ENCODE measurements at places on chromosomes 6 and 20. TPM values are rescaled to one million over a fixed set of nuclear protein-coding genes. Genes with fewer than 3 reads are reported as not detected.

- DNase-seq: no peak
Measured at GRCh38 chr6:104396077-104396476, 463.6 kb downstream of the HACE1 start.

DNA sequence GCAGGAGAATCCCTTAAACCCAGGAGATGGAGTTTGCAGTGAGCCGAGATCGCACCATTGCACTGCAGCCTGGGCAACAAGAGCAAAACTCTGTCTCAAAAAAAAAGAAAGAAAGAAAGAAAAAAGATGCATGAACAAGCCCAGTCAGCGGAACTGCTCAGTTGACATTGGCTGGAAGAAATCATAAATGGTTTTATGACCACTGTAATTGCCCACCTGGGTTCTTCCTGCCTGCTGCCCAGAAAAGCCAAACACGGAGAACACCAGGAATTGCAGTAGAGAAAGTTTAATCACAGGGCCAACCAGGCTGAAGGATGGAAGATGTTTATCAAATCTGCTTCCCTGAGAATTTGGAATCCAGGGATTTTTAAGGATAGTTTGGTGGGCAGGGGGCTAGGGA lies 22.7 kb downstream of the BAK1 start:
- DNase-seq: no peak

DNA sequence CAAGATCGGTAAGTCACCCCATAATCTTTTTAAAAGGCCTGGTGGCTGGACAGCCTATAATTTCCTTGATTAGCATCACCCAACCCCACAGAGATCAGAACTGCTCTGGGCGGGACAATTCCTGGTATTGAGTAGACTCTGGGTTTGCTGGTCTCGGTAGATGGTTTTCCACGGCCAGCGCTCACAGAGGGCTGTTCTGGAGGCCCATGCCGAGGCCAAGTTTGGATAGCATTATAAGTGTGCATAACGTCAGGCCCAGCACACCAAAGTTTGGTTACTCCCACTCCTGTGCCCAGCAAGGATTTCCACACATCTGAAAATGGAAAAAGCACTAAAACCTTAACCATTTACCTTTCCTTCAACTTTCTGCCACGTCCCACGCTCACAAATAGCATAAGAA lies 104.7 kb upstream of the RREB1 start:
- no peak for DNase-seq

DNA sequence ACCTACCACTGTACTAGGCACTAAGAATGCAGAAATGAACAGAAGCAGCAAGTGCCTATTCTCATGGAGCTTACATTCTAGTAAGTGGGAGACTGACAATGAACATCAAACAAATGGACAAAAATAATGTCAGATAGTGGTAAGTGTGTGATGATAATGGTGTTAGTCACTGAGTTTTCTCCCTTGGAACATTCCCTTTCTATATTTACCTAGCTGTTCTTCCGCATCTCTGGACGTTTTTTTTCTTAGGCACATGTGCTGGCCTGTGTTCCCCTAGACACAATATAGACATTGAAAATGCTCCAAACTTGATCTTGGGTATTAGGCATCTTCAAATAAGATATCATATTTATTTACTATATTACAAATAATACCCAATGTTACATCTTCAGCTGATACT lies 218.1 kb upstream of the GJE1 start:
- no peak for DNase-seq

DNA sequence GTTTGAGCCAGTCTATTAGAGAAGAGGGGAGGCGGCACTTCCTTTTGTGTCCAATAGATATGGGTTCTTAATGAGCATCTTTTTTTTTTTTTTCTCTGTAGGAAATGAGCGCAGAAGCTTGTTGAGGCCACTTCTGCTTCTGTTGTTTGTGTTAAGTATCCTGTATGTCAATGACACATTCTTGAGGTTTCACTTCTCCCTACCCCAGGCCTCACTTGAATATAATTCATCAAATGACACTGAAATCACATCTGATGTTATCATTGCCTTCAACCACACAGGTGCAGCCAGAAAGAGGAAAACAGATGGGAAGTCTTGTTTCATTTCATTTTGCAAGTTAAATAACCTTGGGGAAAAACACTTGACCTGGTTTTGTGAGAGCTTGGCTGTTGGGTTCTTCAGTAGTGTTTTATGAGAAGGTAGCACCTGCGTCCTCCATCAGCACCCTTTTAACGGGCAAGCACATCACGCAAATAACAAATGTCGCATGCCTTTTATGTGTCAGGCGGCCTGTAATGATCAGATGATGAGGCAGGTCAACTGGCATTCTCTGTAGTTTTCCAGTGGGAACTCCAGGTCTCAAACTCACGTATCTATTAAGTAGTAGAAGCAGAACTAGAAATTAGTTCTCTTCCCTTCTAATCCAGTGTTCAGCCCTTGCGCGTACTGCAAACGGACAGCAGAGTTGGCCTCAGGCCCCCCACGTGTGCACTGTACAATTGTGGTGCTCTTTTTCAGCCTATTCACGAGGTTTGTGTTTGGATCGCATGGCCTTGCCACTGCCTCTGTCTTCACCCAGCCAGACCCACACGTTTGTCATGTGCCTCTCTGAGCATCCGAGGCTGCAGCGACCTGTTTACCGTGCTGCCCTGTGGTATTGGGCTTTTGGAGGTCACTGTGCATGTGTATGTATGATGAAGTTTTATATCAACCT lies 23.5 kb downstream of the PLEKHG1 start:
- DNase-seq: no peak

DNA sequence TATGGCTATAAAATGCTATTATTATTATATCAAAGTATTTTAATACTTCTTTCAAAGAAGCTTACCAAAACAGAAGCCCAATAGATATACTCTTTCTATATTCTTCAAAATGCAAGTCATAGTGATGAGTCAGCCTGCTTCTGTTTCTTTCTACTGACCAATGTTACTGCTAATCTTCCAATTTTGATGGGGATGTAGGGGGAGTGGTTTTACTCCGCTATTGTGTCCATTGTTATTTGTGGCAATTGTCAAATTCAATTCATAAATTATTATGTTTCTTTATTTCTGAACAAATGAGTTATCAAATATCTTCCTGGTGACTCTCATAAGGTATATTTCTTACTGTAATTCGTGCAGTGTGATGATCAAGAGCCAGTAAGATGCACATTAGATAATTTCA lies 221.5 kb upstream of the DEFB112 start:
- DNase-seq: no peak

GRCh38 chr6:166586424-166587156 lies at the start of gene RAMACL:
TSS of gene RAMACL (minus strand) at chr6:166586678. CDS start at chr6:166586477, 201 bp downstream.
- DNase-seq: no peak

The CARMIL1 gene
- polyA plus RNA-seq: 2.2 TPM

GRCh38 chr6:38261626-38262025 lies 378.1 kb downstream of the BTBD9 start:
- peak; percentile 6 for DNase-seq

GRCh38 chr6:151869787-151870186 lies 62.3 kb downstream of the ESR1 start:
- no peak for DNase-seq

The POU5F1 gene
- 0.56 TPM for polyA plus RNA-seq

DNA sequence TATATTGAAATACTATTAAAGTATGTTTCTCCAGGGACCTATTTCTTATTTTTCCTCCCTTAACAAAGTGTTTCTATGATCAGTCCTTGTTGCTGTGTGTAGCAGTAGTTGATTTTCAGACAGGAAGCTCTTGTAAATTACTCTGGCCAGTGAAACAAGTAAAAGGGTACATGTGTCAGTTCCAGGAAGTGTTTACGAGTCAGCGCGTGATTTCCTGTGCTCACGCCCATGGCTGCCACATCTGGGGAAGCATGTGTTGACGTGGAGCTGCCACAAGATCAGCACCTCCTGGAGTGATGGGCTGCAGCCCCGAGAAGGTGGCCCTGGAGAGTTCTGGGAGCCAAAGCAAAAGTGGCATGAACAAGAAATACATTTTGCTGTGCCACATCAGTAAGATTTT lies 38.6 kb upstream of the GGTLC1 start:
- peak; percentile 9 for DNase-seq

The SIRPD gene
- polyA plus RNA-seq: not detected

GRCh38 chr6:130760006-130760405 lies 67.2 kb upstream of the SMLR1 start:
- no peak for DNase-seq

- DNase-seq: no peak
Measured at GRCh38 chr6:48775157-48775556, 664.2 kb upstream of the PTCHD4 start.

The LTA gene
- polyA plus RNA-seq: 0.18 TPM

DNA sequence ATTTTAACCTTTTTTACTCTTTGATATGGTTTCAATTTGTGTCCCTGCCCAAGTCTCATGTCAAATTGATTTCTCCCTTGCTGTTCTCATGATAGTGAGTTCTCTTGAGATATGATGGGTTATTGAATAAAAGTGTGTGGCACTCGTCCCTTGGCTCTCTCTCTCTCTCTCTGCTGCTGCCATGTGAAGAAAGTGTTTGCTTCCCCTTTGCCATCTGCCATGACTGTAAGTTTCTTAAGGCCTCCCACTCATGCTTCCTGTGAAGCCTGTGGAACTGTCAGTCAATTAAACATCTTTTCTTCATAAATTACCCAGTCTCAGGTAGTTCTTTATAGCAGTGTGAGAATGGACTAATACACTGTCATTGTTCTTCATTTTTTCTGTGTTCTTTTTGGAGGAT lies 48.5 kb downstream of the LIN28B start:
- DNase-seq: no peak

DNA sequence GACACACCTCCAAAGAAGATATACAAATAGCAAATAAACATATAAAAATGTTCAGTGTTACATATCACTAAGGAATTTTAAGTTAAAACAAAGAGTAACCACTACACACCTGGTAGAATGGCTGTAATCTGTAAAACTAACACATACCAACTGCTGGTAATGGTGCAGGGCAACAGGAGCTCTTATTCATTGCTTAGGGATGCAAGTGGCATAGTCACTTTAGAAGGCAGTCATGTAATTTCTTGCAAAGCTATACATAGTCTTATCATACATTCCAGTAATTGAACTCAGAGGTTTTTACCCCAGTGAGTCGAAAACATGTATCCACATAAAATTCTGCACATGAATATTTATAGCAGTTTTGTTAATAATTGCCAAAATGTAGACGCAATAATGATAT lies 906.8 kb upstream of the CITED2 start:
- DNase-seq: no peak

DNA sequence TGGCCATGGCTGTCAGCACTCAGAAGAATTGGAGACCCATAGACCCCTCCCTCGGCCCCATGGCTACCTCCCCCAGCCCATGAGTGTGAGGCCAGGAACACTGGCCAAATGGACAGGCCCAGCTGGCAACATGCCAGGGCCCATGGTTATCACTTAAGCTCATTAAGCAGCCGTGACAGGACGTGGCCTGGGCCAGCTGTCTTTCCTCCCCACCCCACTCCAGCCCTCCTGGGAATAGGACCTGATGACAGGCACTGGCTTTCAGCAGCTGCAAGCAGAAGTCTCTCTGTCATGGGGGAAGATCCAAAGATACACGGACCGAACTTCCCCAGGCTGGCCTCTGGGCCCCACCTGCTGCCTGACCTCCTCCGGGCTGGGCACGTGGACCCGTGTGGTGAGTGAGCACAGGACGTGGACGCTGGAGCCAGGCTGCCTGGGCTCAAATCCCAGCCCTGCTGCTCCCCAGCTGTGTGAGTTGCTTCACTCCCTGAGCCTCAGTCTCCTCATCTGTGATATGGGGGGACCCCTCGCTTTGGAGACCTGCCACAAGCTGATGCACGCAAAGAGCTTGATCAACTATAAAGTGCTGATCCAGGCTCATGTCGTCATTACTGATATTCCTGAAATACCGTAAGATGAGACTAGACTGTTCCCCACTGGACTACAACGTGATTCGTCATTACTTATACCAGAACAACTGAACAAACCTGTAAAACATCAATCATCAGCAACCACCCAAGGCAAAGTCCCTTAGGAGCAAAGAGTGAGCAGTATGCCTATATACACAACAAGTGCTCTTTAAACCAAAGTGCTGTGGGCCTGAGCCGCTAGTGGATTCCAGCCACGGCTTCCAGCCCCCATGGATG lies 22.0 kb upstream of the VSTM2L start:
- peak; percentile 24 for DNase-seq

The ADGRB3 gene
- polyA plus RNA-seq: 0.76 TPM

DNA sequence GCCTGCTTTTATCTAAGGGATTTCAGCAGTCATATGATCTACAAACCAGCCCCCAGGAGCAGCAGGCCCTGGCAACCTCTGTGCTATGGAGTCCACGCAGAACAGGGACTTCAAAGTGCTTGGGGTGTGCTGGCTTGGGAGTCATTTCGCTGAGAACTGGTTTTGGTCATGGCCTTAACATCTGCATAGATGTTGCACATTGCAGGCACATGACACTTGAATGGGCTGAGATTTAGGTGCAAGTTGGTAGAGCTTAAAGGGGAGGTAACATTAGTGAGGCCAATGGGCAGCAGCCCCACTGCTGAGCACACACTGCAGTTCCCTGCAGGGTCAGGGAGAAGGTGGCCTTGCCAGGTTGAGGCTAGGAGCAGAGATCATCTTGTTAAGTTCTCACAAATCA lies 43.6 kb downstream of the RREB1 start:
- DNase-seq: no peak

The C6orf132 gene
- polyA plus RNA-seq: 0.29 TPM

The DST gene
- 192 TPM for polyA plus RNA-seq

- no peak for DNase-seq
Measured at GRCh38 chr20:3935956-3936340, 46.8 kb downstream of the PANK2 start.

DNA sequence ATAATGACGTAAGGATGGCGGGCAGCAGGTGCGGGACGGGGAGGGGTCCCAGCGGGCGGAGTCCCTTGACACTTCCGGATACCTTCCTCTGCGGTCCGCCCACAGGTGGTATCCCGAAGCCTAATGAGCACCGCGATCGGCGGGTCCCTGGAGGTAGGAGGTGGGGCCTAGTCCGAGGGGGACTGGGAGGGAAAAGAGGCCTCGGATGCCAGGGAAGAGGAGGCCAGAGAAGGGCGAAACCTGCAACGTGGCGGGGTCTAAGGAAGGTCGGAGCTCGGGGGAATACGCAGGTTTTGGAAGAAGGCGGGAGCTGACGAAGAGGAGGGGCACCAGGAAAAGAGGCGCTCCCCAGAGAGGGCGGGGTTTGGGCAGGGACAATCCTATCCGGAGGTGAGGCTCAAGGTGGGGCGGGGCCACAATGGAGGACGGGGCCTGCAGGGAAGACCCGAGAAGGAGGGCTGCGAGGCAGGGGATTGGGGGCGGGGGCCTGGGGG lies 3.7 kb downstream of the PRSS16 start:
- DNase-seq: no peak

- DNase-seq: no peak
Measured at GRCh38 chr6:13454286-13455221, 32.8 kb downstream of the GFOD1 start.

DNA sequence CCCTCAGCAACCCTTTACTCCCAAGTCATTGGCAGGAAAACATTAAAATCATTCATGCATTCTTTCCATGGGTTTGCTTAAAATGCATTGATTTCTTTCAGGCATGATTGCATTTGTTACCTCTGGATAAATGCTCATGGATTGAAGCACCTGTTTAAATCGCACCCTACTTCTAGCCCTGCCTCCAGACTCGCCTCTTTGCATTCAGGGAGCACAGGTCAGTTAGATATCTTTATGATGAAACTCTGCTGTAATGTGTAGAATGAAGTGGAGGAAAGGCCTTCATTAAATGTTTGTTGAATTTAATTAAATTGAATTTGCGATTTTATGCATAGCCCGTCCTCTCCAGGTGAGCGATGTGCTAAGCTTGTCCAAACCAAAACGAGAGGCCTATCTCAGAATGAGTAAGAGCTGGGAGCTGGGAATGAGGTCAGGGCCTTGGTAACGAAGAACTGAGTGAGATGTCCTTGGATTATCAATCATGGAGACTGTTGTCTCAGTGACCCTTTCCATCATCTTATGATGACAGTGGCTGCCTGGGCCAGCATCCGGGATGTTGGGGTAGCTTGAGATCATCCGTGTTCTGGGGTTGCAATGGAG lies 210.1 kb downstream of the SYNDIG1 start:
- no peak for DNase-seq

The DPPA5 gene
- polyA plus RNA-seq: not detected

Measured in forelimb muscle (tissue), 1 donor.